Progenitor cell of endocrine pancreas (in vitro differentiated cells): ENCODE measurements at places on chromosomes 2 and 18. TPM values are rescaled to one million over a fixed set of nuclear protein-coding genes. Genes with fewer than 3 reads are reported as not detected.

The FTCDNL1 gene
- 0.73 and 1.2 TPM in 2 replicates for total RNA-seq

DNA sequence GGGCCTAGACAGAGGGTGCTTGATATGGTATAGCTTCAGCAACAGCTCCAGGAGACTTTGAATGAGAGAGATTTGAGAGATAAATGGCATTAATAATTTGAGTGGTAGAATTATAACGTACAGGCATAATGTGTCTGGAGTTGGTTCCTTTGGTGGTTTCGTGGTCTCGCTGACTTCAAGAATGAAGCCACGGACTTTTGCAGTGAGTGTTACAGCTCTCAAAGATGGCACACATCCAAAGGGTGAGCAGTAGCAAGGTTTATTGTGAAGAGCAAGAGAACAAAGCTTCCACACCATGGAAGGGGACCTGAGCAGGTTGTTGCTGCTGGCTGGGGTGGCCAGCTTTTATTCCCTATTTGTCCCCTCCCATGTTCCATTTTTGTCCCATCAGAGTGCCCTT lies 23.1 kb downstream of the PDCD1 start:
- H3K27ac ChIP-seq = no peak overlapping the region
- no peak overlapping the region for H3K4me3 ChIP-seq
- H3K27me3 ChIP-seq = peaks cover 24% of the 10 kb centered on the region
- H3K4me1 ChIP-seq = peaks cover 1% of the 10 kb centered on the region
- H3K36me3 ChIP-seq = no peaks in the 10 kb centered on the region
- no peak for DNase-seq

- no peak overlapping the region for H3K27ac ChIP-seq
- peaks cover 5% of the 10 kb centered on the region for H3K4me1 ChIP-seq
- no peak overlapping the region for H3K4me3 ChIP-seq
- no peaks in the 10 kb centered on the region for H3K36me3 ChIP-seq
- DNase-seq = no peak
- peaks cover 17% of the 10 kb centered on the region for H3K27me3 ChIP-seq
Measured at GRCh38 chr2:16746833-16747232, 81.2 kb upstream of the CYRIA start.

GRCh38 chr2:204514439-204514838 lies 30.8 kb upstream of the PARD3B start:
- H3K36me3 ChIP-seq = no peaks in the 10 kb centered on the region
- no peaks in the 10 kb centered on the region for H3K4me1 ChIP-seq
- DNase-seq = no peak
- H3K4me3 ChIP-seq = no peak overlapping the region

DNA sequence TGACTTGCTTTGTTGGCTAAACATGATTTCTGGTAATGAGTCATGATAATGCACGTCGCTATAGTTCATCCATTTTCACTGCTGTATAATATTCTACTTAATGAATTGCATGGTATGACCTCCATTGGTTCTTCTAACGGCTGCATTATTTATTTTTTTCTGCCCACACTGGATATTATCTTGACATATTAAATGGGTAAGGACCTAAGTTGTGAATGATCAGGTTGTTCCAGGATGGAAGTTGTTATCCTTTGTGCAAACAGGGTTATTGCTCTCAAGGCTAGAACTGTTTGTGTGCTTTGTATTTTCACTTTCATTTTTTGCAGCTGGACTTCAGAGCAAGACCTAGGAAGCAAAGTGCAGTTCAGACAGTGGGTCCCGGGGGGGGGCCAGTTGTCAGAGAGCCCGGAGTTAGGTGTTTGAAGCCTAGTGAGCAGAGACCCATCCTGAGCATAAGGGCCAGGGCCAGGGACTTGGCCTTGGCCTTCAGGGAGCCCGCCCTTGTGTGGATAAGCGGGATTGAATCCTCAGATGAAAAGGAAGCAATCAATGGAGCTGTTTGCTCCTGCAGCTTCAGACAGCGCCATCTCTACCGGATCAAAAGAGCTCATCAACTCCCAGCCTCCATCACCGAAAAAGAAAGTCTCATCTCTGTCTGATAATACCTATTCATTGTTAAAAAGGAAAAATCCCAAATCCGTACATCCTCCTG lies 48.2 kb downstream of the AGAP1 start:
- H3K27ac ChIP-seq = peak overlapping the region; percentile 87
- H3K4me3 ChIP-seq = no peak overlapping the region
- peaks cover 28% of the 10 kb centered on the region for H3K4me1 ChIP-seq
- no peak for DNase-seq
- H3K27me3 ChIP-seq = no peaks in the 10 kb centered on the region
- no peaks in the 10 kb centered on the region for H3K36me3 ChIP-seq

DNA sequence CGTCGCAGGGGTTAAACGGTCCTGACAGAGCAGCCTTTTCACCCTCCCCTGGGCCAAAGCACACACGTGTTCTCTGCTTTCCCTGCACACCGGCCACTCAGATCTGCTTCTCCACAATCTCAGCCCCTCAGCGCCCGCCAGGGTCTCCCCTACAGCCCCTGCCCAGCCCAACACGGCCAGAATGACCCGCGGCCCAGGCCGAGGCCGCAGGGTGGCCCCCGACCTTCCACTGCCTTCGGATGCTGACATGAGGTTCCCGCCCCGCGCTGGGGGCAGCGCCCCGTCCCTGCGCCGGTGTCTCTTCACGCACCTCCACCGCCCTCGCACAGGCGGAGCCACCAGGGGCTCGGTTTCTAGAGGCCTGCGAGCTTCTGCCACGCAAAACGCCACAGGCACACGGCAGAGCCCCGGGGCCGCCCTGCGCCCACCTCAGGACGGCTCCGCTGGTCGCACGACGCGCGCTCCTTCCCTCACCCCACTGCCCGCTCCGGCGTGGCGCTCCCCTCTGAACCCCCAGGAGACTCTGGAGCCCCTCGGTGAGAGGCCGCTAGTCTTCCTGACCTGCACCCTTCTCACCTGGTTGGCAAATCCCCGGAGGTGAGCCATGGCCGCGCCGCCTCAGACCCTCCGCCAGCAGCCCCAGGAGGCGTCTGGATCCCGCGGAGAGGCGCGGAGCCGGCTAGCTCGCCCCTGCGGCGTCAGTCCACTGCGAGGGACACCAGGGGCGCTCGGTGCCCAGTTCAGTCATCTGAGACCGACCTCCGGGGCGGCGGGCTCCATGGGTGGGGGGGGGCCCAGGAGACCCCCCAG lies 749 bp downstream of the STK25 start:
- peaks cover 12% of the 10 kb centered on the region for H3K4me1 ChIP-seq
- H3K4me3 ChIP-seq = peak overlapping the region; percentile 83
- no peaks in the 10 kb centered on the region for H3K36me3 ChIP-seq
- H3K27me3 ChIP-seq = peaks cover 4% of the 10 kb centered on the region

GRCh38 chr2:207014424-207014823 lies 75.1 kb downstream of the CPO start:
- H3K4me1 ChIP-seq = peaks cover 3% of the 10 kb centered on the region
- H3K27me3 ChIP-seq = no peaks in the 10 kb centered on the region
- DNase-seq = no peak
- H3K36me3 ChIP-seq = no peaks in the 10 kb centered on the region
- no peak overlapping the region for H3K4me3 ChIP-seq
- H3K27ac ChIP-seq = no peak overlapping the region

DNA sequence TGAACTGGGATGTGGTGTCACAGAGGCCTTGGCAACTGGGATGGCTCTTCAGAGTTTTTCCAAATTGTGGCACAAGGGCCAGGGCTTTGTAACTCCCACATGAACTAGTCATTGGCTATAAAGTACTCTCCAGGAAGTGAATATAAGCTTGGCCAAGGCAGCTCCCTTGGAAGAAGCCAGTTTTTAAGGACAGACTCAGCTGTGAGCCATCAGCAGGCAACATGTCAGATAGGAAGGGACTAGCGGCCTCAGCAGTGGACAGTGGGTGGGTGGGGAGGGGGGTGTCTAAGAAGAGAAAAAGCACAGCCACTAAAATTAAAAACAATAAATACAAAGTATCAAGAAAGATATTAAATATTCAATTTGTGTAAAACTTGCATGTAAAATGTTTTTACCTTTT lies 691.1 kb upstream of the PIK3C3 start:
- no peak overlapping the region for H3K4me3 ChIP-seq
- H3K27me3 ChIP-seq = no peaks in the 10 kb centered on the region
- H3K27ac ChIP-seq = no peak overlapping the region
- peaks cover 17% of the 10 kb centered on the region for H3K4me1 ChIP-seq
- H3K36me3 ChIP-seq = no peaks in the 10 kb centered on the region
- DNase-seq = no peak

DNA sequence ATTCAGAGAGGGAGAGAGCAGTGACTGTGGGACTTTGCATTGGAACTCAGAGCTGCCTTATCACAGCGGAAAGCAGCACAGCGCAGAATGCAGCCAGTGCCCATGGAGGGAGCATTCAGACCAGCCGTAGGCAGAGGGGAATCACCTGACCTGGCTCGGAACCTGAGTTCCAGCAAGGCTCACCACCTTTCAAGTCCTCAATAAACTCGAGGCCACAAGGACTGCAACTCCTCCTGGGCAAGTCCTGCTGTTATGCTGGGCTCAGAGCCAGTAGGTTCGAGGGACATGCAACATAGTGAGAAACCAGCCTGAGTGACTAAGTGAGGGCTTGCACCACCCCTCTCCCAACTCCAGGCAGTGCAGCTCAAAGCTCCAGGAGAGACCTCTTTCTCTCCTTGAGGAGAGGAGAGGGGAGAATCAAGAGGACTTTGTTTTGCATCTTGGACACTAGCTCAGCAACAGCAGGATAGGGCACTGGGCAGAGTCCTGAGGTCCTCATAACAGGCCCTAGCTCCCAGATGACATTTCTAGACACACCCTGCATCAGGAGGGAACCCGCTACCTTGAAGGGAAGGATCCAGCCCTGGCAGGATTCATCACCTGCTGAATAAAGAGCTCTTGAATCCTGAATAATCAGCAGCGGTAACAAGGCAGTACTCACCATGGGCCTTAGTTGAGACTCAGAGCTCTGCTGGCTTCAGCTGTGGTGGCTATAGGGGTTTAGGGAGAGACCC lies 136.8 kb upstream of the OTOS start:
- DNase-seq = no peak
- no peaks in the 10 kb centered on the region for H3K36me3 ChIP-seq
- no peaks in the 10 kb centered on the region for H3K4me1 ChIP-seq
- H3K27ac ChIP-seq = no peak overlapping the region
- H3K4me3 ChIP-seq = no peak overlapping the region
